ENCODE measurements at places on chromosomes 3 and 15. TPM values are rescaled to one million over a fixed set of nuclear protein-coding genes. Genes with fewer than 3 reads are reported as not detected.

DNA sequence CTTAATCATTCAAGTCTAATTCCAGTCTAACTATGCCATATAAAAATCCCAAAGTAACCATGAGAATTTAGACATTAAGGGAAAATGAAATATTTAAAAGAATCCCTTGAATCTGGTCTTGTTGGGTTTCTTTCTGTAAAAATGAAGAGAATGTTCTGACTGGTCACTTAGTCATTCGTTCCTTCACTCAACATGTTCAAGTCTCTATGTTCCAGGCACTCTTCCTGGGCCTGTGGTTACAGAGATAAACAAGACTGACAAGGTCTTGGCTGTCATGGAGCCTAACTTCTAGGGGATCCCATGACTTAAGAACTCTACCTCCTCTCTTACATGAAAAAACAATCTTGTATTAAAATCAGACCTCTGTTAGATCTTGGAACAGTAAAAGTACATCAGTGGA lies 638.6 kb upstream of the TBL1XR1 start:
- DNase-seq = no peak

DNA sequence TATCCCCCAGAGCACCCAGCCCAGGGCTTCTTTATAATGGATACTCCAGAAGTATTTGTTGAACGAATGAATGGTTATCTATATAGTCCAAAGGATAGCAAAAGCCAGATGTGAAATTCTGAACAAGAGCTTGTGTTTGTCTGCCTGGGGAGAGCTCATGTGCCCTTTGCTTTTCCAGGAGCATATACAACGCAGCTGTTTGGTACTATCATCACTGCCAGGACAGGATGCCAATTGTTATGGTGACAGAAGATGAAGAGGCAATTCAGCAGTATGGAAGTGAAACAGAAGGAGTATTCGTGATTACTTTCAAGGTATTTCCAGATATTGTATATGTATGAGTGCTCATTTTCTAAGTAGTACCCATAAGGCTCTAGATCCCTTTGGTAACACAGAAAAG lies 15.2 kb downstream of the DIS3L start:
- no peak for DNase-seq

DNA sequence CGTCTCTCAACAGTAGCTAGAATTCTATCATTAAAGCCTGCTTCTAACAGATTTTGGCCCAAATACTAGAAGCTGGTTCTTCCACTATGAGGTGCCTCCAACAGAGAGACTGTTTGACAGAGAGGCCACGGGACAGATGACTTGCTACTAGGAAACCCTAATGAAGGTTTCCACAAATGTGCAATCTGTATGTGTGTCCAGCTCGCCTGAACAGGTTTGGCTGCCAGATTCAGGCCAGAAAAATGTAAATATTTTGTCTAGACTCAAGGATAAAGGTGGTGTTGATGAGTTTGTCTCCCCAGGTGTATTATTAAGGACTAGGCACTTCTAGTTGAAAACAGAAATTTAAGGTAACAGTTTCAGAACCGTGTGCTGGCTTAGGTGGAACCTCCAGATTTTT lies 91.6 kb upstream of the TRIM42 start:
- DNase-seq = no peak

- DNase-seq = peak; percentile 93
Measured at GRCh38 chr3:42052484-42053351, 38.4 kb upstream of the TRAK1 start.

GRCh38 chr15:36039996-36040572 lies 494.1 kb upstream of the DPH6 start:
- DNase-seq = no peak

DNA sequence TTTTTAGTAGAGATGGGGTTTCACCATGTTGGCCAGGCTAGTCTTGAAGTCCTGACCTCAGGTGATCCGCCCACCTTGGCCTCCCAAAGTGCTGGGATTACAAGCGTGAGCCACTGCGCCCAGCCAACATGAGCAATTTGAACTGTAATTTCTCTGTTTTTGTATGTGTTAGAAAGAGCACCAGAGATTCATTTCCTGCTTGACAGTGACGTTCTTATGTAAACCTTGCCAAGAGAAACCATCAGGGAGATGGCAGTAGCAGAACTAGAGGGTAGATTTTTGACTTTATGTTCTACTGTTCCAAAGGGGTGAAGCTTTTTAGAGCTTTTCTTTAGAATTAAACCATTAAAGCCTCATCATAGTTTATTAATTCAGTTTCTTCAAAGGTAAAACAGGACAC lies 148.1 kb upstream of the UMPS start:
- peak; percentile 36 for DNase-seq

- no peak for DNase-seq
Measured at GRCh38 chr3:185292238-185292637, 38.4 kb upstream of the EHHADH start.

DNA sequence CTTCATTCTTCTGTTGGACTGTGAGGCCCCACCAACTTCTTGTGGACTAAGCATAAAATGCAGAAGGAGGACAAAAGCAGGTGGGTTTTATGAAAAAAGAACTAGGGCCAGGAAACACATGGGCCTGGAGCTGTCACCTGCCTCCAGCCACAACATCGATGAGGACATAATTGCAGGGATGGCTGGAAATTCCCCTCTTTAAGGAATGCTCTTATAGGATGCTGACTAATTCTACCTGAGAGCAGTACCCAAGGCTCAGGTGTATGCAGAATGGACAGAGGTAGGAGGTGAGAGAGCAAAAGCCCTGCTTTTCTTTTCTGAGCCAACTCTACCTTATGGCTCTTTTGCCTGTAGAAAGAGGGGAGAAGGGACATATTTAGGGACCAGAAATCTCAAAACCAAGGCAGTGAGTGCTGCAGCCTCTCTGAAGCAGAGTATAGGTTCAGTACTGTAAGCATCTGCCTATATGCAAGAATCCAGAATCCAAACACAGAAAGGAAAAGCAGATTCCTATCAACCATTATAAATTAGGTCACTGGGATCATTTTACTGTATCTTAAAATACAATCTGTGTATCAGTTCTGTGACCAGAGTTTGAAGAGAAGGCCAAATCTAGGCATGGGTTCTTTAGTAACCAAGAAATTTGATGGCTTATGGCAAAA lies 205.3 kb upstream of the WNT5A start:
- no peak for DNase-seq

- DNase-seq = no peak
Measured at GRCh38 chr3:170632780-170633179, 46.9 kb upstream of the SLC7A14 start.

DNA sequence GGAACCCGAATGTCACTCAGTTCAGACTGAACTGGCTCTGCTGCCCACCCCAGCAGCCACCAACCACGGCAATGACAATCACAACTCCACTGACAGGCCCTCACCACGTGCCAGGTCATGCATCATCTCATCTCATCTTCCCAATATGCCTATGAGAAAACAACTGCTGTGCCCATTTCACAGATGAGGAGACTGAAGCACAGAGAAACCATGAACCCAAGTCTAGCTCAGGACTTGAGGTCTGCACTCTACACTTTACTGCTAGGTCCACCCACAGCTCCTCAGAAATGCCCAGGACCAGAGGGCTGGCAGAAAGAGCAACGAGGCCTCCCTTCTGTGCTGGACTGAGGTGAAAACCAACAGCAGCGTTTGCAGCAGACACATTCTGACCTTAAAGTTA lies 99.2 kb upstream of the LINGO1 start:
- DNase-seq = no peak

DNA sequence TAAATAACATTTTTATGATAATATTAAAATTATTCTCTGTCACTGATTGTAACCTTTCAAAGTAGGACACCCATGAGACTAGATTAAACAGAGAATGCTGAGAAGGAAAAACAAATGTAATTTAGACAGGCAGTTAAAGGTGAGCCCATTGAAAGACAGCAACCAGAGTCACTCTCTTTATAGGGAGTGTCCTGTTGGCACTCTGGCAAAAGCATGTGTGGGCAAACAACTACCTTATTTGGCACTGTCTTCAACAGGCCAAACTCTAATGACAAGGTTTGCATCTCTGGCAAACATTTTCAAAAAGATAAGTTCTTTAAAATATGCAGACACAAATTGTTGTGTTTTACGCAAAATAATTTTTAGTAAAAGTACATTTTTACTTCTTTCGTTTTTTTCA lies 29.8 kb downstream of the NFKBIZ start:
- no peak for DNase-seq

DNA sequence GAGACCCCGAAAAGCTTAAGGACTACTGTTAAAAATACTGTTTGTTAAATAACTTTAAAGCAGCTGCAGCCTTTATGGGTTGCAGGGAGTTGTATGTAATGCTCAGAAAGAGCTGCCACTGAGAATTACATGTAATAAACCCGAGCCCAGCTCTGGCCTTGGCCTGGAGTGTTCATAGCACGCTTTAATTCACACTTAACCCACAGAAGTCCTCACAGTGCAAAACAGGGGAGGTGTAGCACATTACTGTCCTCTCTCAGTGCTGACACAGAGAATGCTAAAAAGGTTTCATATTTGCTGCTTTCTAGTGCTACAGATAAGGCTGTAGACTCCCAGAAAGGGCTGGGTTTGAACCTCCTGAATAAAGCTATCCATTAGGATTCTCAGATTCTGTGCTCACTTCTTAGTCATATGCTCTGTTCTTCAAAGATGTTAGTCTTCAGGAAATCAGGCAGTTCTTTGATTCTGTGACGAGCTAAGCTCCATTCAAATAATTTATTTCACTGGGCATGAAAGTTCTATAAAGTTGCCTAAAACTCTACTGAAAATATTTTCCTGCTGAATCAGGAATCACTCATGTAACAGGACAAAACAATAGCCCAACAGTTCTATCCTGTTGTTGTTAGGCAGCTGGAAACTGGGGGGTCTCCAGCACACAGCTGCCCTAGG lies 108.0 kb downstream of the SENP2 start:
- peak; percentile 50 for DNase-seq

DNA sequence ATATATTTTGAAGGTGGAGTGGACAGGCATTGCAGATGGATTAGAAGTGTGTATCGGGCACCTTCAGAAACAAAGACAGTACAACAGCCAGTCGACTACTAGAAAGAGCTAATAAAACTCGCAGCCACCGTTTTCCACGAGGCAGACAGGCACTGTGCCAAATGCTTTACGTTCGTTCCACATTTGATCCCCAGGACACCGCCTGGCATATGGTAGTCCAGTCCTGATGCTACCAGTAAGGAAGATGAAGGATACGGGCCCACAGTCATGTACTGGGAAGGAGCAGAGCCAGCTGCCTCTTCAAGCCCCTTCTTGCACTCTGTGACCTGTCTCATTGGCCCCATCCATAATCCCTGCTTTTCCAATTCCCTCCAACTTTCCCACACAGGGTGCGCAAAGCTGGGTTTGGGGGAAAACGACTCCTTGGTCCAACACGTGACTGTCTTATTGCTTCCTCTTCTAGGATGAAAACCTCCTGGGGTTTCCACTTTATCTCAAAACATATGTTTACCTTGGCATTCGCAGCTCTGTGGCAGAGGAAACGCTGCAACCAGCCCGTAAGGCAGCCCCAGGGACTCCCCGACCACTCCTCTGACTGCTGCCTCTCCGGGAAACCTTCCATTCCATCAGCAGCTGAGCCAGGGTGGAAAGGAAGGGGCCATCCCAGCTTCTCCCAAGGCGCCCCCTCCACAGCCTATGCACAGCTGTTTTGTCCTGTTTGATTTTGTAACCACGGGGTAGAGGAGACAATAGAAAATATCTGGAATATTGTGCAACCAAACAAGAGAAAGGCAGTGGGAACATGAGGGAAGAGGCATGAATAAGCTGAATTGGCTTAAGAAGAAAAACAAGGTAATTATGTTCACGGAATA lies 107.4 kb downstream of the ADAMTS17 start:
- no peak for DNase-seq

TWF2 gene
- 147 TPM for total RNA-seq

HYAL1 gene
- total RNA-seq = 30.6 TPM

UPK1B gene
- total RNA-seq = not detected

ZBTB20 gene
- 25.4 TPM for total RNA-seq

SHF gene
- 1.8 TPM for total RNA-seq

CYP8B1 gene
- not detected for total RNA-seq

RTP4 gene
- 3.1 TPM for total RNA-seq

Data from dermis blood vessel endothelial cell (primary cell).